ENCODE measurements at places on chromosomes 1 and 21.

DNA sequence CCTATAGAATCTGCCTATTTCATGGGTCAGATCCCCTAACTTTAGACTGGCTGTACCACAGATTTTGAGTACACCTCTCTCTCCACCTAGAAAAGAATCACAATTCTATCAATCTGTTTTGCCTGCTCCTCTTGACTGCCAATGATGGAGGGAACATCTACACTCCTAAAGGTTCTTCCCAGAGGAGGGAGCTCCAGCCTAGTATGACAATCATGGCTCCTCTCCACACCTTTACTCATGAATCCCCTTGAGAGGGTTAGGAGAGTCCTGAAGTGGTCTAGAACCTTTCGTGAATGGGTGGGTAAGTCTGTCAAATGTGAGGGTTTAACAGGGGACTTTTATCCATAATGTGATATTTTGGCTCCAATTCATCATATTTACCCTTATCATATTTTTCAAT lies 48.0 kb downstream of the DNAI4 start:
- no peak for DNase-seq

- peak; percentile 12 for DNase-seq
These were observed 5.1 kb downstream of the LMO4 start for GRCh38 chr1:87333692-87334347.

DNA sequence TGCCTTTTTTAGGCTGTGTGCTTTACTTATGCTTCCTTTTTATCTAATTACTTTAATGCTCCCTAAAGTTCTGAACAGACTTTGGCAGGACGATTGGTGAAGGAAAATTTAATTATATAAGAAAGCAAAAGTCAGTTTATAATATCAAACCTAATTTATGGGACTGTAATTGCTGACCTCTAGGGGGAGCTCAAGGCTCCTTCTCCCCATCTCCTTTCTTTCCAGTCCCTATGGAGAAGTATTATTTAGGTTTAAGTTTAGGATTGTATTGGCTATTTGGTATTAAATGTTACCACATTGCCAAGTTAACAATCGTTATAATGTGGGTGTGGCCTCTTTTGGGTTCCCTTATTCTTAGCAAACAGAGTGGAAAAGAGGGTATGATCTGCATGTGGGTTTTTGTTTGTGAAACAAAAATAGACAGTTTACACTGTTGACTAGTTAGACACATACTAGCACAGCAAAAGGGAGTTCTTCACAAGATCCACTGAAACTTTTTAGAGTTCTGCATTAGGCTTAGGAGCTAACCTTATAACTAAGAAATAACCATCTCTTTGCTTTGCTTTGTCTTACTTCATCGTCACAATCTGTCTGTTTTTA lies 48.2 kb upstream of the TNFSF4 start:
- DNase-seq, result peak; percentile 65

DNA sequence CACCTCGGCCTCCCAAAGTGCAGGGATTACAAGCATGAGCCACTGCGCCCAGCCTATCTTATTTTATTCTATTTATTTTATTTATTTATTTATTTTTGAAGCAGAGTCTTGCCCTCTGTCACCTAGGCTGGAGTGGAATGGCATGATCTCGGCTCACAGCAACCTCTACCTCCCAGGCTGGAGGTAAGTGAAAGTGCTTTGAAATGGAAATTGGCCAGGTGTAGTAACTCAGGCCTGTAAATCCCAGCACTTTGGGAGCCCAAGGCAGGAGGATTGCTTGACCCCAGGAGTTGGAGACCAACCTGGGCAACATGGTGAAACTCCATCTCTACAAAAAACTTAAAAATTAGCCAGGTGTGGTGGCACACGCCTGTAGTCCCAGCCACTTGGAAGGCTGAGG lies 5.1 kb upstream of the DSTYK start:
- DNase-seq, result no peak

DNA sequence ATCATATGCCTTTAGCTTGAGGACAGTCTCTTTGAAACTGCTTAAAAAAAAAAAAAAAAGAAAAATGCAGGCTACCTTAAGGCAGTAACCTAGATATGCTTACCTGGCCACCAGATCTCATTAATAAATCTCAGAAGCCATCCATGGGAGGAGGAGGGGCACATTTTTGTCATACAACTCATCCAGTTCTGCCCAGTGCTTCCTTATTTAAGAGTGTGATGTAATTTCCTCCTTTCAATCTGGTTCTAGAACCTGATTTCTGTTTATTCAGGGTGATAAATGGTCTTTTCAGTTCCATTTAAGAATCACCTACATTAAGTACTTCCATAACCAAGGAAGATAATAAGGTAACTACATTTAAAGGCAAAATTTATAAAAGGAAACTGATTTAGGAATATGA lies 6.1 kb downstream of the ERRFI1 start:
- DNase-seq, result peak; percentile 67

DNA sequence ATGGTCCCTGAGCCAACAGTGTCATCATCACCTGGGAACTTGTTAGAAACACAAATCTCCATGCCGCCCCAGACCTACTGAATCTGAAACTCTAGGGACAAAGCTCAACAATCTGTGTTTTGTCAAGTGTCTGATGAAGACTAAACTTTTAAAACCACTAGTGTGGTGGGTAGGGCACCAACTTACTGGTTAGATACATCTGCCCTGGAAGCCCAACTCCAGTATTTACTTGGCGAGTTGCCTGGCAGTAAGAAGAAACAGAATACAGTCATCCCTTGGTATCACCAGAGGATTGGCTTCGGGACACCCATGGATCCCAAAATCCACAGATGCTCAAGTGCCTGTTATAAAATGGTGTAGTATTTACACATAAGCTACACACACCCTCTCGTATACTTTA lies 367.9 kb upstream of the DUSP10 start:
- DNase-seq, result no peak

- no peak for DNase-seq
These were observed 39.7 kb upstream of the TIAM1 start for GRCh38 chr21:31383770-31384169.

GRCh38 chr1:62962901-62963776 lies 179.2 kb downstream of the ATG4C start:
- peak; percentile 16 for DNase-seq

DNA sequence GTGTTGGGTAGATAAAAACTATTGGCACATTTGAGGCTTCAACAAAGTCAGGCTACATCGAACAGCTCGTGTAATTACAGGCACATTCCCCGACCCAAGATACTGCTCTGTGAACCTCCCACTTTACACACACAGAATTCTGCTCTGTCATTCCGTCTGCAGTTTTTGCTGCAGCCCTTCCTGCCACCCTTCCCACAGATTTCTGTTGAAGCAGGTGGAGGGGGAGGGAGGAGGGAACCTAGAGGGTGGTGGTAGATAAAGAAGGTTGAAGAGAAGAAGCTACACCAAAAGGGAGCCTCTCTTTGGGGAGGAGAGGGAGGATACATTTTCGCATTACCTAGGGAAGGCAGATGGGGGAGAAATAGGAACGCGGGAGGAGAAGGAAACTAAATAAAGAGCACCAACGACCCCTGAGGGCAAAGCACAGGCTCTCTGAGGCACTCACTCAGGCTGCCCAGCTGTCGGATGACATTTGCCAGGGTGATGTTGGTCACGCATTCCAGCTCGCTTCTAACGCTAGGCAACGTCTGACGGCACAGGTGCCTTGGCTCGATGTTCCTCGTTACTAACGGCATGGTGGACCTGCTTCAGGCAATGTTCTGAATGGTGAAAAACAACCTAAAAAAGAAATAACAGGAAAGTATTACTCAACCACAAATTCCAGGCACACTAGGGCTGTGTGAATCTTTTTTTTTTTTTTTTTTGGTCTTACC lies 36.0 kb downstream of the GPR3 start:
- no peak for DNase-seq

- DNase-seq, result no peak
These were observed 9.5 kb downstream of the RUNX3 start for GRCh38 chr1:24920533-24920925.

GRCh38 chr1:187641015-187641414 lies 812.3 kb downstream of the PLA2G4A start:
- DNase-seq, result no peak

DNA sequence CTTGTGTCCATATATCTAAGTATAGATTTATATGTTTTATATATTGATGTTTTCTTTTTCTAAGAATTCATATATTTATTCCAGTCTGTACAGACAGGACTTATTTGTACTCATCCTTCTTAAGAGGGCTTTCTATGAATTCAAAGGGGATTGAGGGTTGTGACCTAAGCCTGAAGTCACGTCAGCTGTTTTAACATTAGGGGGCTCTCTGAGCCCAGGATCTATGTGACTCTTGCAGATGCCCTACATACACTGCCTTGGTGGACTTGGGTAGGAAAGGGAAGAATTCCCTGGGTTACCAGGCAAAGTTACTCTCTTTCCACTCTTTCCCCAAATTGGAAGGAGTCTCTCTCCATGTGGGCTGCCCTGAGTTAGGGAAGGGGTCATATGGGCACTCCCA lies 283.8 kb upstream of the DAB1 start:
- no peak for DNase-seq

- DNase-seq, result no peak
These were observed 121.1 kb downstream of the FOXD2 start for GRCh38 chr1:47558601-47559593.

- DNase-seq, result no peak
These were observed 281.2 kb downstream of the AKT3 start for GRCh38 chr1:243568793-243569192.

DNA sequence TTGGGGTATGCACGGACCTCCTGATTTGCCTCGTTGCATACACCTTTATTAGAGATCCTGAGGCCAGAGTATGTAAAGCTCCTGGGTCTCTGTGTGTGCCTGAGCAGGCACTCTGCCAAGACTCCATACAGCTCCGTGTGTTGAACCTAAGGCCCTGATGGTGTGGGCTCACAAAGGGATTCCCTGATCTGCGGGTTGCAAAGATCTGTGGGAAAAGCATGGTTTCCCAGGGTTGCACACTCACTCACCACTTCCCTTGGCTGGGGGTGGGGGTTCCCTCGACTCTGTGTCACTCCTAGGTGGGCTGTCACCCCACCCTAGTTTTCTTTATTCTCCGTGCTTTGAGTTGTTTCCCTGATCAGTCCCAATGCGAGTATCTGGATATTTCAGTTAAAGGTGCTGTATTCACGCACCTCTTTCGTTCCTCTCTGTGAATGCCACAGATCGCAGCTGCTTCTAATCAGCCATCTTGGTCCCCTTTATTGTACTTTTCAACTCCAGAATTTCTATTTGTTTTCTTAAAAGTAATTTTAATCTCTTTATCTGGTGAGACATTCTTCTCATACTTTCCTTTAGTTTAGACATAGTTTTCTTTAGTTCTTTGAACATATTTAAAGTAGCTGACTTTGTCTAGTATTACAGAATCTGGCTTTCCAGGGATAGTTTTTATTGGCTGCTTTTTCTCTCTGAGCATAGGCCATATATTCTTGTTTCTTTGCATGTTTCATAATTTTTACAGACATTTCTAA lies 39.0 kb upstream of the F3 start:
- DNase-seq, result no peak

DNA sequence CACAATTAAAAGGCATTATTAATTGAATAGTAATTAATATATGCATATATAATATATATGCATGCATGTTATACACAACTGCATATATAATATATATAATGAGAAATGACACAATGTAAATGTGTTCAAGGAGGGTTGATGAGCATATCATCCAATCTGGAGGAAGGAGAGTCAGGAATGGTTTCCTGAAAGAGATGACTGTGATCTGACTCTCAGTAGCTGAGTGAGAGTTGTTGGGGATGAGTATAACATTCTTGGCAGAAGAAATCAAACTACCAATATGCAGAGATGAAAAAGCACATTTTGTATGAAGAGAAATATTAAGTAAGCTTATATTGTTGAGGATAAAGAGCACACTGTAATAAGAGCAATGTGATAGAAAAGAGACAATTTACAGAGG lies 37.3 kb downstream of the F13B start:
- no peak for DNase-seq

DNA sequence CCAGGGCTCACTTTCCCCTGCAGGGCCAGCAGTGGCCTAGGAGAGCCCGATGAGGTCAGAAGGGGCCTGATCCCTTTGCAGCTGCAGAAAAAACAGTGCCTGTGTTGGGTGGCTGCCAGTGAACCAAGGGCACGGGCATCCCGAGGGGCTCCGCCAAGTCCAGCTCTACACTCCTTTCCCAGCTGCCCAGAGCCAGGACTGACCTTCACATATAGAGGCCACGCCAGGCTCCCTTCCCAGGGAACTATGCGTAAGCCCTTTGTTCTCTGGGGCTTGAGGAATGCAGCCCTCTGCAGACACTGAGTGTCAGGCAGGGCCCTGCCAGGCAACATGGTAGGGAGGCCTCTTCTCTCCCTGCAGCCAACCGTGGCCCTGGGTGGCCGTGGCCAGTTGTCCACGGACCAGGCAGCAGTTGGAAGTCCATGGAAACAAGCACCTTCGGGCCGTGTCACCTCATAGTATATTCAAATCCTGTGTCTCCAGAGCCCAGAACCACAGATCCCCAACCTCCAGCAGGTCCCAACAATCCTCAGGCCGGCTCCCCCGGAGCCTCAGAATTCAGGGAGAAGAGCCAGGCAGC lies 194.0 kb downstream of the NPHP4 start:
- no peak for DNase-seq

- DNase-seq, result no peak
These were observed 601.5 kb upstream of the ZP4 start for GRCh38 chr1:238492271-238492670.

GRCh38 chr1:93629101-93630059 lies 52.3 kb downstream of the BCAR3 start:
- peak; percentile 72 for DNase-seq

DNA sequence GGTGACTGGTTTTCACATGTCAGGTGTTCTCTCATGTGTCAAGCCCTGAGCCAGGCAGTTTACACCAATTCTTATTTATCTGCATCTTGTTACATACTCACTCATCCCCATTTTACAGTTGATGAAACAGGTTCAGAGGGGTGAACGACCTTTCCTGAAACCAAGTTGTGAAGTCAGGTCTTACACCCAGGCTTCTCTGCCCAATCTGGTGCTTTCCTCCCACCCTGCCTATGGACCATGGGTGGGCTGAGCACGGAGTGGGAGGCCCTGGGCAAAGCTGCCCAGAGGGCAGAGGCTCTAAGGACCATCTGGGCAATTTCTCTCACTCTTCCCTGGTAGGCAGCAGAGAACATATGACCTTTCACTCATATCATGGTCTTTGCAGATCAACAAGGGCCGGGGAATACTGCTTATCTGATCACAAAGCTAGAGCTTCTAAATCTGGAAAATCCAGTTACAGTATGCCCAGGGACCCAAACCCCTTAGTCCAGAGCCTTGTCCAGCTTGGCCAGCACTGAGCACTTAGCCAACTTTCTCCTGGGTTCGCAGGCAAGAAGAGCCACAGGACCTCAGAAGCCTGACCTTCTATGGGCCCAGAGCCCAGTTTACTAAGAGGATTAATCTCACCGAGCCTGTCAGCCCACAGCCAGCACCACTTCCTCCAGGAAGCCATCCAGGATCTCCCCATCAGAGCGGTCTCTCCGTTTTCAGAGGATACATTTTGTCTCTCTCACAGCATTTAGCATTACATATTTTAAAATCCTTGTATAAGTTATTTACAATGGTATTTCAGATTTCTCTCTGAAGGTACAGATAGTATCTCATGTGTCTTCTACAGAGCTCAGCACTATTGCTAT lies 16.0 kb upstream of the TTC39A start:
- DNase-seq, result no peak

- no peak for DNase-seq
These were observed 7.0 kb downstream of the PLPPR4 start for GRCh38 chr1:99271249-99271648.
